ENCODE measurements at places on chromosomes 1 and 21.

DNA sequence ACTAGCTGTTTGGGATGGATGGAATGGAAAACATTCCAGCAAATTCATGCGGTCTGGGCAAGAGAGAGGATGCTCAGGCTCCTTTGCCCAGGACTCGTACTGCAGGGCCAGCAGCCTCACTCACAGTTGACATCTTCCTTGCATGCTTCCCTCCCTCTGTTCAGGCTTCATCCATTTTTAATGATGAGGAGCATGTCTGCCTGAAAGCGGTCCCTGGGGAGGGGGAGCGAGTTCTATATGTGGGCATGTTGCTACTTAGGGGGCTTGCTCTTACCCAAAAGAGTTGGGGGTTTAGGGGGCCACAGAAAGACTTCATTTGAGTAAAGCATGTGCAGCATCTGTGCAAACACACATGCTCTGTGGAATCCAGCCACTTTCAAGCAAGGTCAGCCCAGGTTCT lies 98.2 kb downstream of the HMGB4 start:
- no peak for DNase-seq

GRCh38 chr1:151325646-151326429 lies 1.4 kb downstream of the PI4KB start:
- no peak for DNase-seq

DNA sequence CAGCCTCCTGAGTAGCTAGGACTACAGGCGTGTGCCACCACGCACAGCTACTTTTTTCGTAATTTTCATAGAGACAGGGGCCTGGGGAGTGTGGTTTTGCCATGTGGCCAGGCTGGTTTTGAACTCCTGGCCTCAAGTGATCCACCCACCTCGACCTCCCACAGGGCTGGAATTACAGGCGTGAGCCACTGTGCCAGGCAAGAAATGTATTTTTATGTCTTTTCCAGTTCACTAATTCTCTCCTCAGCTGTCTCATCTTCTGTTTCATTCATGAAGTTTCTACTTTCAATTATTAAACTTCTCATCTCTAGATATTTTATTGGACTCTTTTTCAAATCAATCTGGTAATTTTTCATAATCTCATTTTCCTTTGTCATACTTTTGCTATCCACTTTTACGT lies 72.1 kb upstream of the DISP3 start:
- no peak for DNase-seq

GRCh38 chr1:228989992-228990827 lies 254.9 kb downstream of the RHOU start:
- no peak for DNase-seq

DNA sequence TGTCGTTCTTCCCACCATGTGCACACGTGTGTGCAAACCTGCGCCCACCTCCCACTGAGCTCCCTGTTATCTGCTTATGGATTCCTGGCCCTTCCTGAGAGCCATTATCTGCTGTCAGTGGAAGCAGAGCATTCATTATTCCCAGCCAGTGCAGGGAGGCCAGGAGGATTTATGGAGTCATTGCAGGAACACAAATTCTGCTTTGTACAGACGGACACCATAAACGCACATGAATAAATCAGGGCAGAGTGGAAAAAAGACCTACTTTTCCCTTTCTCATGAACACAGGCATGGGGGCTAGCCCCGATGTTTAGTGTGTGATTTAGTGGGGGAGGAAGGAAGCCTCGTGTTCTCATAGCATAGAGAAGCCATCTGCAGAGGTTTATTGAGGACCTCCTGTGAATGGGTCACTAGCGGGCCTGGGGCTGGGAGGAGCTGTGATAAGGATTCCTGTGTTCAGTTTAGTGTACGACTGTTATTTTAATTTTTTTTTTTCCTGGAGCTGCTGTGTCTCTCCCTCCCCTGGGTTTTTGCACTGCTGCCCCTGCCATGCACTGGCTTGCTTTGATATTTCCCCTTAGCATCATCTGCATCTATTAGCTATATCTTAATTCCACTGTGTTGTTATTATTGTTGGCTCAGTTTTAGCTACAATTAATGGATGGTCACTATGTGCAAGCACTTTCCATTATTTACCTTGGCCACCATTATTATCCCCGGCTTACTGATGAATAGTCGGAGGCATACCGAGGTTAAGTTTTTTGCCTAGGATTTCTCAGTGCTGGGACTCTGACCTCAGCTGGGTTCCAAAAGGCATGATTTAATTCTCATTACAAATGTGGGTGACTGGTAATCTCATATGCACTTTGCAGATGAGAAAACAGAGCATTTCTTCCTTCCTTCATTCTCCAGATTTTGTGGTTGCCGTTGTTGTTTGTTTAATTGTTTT lies 33.0 kb downstream of the HUNK start:
- no peak for DNase-seq

- no peak for DNase-seq
Observed at GRCh38 chr21:15526798-15527197, 203.0 kb upstream of the USP25 start.

DNA sequence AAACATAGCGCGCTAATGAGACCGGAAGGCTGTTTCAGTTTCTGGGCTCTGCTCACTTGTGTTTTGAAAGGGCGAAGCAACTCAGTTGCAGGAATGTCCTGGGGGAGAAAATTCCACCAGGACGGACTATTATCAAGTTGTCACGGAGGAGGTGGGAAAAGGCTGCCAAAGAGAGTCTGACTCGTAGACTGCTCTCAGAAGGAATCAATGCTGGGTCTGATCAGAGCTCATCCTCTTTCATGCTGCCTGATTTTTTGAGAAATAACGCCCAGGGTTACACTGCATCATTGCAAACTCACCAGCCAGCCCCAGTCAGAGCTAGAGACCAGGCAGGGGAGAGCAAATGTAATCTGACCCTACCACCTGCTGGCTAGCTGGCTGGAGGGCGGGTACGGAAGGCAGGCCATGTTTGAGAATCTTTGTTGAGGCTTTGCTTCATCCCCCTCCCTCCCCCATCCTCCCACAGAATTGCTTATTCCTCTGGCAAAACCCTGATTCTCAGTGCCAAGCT lies 36.4 kb upstream of the BCL9 start:
- no peak for DNase-seq

Data from stimulated activated CD8-positive, alpha-beta memory T cell treated with anti-CD3 and anti-CD28 coated beads, Interleukin-2, amount 100 ng/mL, for 48 hours (primary cell).